IMR-90 (cell line): ENCODE measurements at places on chromosomes 4 and X.

GRCh38 chr4:46404981-46405380 lies 15.1 kb upstream of the GABRA2 start:
- DNase-seq = peak; percentile 59

GRCh38 chr4:123209436-123209835 lies 187.2 kb upstream of the SPRY1 start:
- no peak for DNase-seq

GRCh38 chrX:65948103-65948502 lies 91.8 kb downstream of the VSIG4 start:
- no peak for DNase-seq

- DNase-seq = no peak
Observed at GRCh38 chr4:99861120-99861905, 32.9 kb downstream of the LAMTOR3 start.

- no peak for DNase-seq
Observed at GRCh38 chrX:105116486-105116885, 104.0 kb downstream of the TEX13A start.

GRCh38 chrX:153906126-153906917 lies 1.8 kb downstream of the AVPR2 start:
- no peak for DNase-seq

DNA sequence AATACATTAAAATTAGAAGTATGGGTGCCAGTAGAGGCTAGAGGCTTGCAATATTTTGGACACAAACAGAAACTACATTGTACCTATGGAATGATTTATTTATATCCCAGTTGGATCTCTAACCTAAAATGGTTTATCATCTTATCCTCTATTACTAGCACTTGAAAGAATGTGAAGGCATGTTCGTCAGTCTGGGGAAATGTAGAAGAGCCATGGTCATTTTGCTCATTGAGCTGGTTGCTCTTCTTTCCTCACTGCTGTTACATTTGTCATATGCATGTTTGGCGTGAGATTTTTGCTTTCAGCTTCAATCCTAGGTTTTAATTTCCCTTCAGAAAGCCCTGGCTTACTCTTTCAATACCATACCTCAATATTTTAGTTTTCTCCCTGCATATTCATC lies 82.4 kb upstream of the MYOZ2 start:
- peak; percentile 53 for DNase-seq

- no peak for DNase-seq
Observed at GRCh38 chr4:138659812-138660316, 355.7 kb upstream of the NOCT start.

DNA sequence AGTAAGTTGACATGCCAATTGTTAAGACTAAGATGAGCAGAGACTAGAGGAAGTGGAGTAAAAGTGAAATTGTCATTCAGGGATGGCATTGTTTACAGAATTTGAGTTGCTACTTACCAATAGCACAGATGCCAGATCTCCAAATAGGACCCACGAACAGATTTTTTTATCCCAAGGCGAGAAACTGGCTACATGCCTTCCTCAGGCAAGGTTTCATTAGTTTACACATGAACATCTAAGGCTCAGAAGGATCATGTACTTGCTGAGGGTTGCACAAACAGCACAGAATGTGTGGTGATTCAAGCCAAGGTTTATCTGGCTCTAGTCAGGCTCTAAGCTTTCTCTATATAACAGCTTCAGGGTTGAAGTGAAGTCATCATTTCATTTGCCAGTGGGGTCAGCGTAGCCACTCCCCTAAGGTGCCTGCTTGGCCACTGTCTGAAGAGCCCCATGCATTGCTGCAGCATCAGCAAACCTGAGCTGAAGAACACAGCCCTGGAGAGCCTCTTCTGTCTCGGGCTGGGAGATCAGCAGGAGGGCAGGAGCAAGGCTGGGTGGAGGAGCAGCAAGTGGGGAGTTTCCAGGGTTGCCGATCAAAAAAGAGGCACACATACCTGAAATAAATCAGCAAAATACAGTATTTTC lies 193.0 kb upstream of the LCORL start:
- DNase-seq = no peak

DNA sequence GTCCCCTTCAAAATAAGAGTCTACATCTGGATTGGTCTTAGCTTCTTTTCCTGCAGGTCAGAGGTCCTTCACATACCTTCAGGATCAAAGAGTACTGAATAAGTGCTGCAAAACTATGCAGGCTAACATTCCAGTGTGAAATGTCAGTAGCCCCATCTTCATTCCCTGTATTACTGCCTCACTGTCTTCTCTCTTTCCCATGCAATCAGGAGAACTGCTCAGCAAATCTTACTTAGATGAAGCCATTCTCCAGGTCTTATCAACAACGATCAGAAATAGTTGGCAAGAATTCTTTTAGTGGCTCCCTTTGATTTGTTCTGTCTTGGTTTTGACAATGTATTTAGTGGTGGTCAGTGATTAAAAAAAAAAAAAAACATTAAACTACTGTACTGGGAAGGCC lies 26.0 kb upstream of the IQCM start:
- DNase-seq = no peak

DNA sequence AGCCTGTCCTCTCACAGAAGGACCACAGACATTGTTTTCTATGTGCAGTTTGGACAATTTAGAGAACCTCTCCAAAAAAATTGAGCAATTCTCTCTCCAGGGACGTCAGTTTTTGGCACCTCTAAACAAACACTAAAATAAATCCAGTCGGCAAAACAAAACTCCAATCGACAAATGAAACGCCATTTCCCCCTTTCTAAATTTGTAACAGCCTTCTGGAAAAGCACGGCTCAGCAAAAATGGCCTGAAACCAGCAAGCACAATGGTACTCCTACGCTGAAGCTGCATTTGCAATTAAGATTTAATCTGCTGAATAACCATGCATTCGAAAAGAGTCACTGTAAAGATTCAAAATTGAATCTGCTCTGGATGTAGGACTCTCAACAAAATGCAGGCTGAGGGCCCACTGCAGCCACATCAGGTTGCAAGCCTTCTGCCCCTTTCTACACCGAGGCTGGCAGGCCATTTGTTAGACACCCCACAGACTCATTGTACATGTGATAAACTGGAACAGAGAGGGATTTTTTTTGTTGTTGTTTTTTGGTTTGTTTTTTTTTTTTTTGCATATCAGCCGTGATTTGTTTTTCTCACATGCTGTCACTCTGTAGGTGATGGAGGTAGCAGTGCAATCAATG lies 79.9 kb upstream of the MAP3K15 start:
- no peak for DNase-seq

- DNase-seq = peak; percentile 80
Observed at GRCh38 chr4:57136281-57136680, 26.1 kb upstream of the IGFBP7 start.

DNA sequence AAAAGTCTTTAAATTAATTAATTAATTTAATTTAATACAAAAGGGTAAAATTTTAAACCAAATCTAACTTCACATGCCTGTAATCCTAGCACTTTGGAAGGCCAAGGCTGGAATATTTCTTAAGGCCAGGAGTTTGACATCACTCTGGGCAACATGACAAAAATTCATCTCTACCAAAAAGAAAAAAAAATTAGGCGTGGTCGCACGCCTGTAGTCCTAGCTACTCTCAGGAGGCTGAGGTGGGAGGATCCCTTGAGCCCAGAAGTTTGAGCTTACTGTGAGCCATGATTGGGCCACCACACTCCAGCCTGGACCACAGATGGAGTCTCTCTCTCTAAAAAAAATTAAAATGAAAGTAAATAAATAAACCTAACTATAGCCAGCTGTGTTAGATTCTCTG lies 39.2 kb upstream of the ANTXR2 start:
- peak; percentile 18 for DNase-seq

GRCh38 chr4:91373546-91373945 lies 930.2 kb upstream of the GRID2 start:
- DNase-seq = no peak

DNA sequence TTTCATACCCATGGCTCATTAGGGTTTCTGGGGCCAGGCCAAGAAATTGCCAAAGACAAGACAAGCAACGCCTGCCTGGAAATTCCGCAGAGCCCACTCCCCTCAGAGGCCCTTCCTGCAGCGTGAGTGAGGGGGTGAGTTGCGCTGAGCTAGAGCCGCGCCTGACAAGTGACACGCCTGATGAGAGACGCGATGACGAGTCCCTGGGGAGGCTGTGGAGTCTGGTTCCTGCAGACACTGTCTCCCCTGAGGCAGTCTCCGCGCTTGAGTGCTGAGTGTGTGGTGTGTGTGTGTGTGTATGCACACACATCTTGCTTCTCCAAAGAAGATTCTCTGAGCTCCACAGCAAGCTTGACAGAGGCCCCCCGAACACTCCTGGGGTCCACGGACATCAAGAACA lies 269.8 kb downstream of the BCOR start:
- no peak for DNase-seq

DNA sequence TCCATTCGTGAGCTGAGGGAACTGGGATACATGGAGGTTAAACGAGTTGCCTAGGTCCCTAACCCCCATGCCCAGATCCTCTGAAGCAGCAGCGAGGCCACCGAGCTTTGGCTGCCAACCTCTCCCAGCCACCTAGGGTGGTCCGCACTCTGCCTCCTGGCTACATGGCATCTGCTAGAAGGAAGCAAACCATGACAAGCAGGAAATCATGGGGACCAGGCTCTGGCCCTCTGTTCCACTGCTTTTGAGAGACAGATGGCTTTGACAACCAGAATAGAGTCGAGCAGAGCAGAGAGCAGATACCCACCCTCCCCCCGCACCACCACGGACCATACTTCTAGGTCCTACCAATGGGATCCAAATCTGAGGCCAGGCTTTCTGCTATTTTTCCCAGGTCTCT lies 37.5 kb upstream of the NKRF start:
- DNase-seq = no peak

- peak; percentile 70 for DNase-seq
Observed at GRCh38 chr4:113756005-113756410, 5.5 kb downstream of the CAMK2D start.

DNA sequence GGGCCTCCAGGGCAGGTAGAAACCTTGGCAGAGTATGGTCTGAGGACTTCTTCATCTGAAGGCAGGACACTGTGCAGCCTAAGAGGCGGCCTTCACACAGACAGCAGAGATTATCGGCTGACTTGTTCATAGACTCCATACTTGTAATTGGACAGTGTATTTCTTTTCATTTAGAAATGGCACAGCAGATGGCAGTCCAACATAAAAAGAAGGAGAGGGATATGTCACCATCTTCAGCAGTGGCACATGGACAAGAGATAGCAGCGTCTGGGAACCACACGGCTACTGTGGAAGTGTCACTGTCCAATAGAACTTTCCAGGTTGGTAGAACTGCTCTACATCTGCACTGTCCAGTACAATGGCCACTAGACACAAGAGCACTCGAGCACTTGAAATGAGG lies 21.7 kb upstream of the GEMIN8 start:
- DNase-seq = no peak

DNA sequence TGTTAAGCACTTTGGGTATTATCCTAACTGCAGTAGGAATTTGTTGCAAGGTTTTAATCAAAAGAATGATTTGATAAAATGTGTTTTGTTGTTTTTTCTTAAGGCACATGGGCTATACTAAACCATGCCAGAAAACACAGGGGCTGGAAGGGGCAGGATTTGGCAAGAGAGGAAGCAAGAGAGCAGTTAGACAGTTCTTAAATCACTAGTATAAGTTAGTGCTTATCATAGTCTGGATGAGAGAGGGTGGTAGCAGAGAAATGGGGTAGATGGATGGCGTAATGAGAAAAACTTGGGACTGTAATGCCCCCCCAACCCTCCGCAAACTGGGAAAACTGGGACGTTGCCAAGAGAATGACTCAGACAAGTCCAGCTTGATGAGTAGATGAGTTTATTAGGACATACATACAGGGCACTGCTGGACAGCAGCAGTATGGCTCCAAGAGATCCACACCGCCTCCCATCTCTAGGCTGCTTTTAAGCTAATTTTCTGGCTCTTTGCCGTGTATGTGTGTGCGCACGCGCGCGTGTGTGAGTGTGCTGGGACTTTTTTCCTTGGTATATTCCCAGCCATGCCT lies 151.5 kb downstream of the PDLIM5 start:
- peak; percentile 96 for DNase-seq

GRCh38 chr4:153564630-153565525 lies 98.7 kb downstream of the TMEM131L start:
- peak; percentile 60 for DNase-seq

- DNase-seq = no peak
Observed at GRCh38 chr4:37008199-37008598, 236.3 kb upstream of the NWD2 start.

DNA sequence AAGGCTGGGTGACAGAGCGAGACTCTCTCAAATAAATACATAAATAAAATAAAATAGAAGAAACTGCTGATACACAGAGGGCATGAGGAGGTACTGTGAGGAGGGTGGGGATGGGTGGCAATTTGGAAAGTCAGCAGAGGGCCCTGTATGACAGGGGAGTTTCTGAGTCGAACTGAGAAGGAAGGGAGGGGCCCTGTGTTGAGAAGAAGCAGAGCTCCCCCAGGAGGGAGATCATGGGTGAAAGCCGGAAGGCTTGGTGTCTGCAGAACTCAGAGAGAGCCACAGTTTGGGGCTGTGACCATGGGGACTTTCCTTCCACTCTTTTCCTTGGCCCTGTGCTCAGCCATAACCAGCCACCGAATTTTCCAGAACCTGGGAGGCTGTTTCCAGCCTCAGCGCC lies 24.8 kb upstream of the AFAP1 start:
- no peak for DNase-seq

GRCh38 chr4:11326021-11326420 lies 102.7 kb downstream of the HS3ST1 start:
- no peak for DNase-seq

DNA sequence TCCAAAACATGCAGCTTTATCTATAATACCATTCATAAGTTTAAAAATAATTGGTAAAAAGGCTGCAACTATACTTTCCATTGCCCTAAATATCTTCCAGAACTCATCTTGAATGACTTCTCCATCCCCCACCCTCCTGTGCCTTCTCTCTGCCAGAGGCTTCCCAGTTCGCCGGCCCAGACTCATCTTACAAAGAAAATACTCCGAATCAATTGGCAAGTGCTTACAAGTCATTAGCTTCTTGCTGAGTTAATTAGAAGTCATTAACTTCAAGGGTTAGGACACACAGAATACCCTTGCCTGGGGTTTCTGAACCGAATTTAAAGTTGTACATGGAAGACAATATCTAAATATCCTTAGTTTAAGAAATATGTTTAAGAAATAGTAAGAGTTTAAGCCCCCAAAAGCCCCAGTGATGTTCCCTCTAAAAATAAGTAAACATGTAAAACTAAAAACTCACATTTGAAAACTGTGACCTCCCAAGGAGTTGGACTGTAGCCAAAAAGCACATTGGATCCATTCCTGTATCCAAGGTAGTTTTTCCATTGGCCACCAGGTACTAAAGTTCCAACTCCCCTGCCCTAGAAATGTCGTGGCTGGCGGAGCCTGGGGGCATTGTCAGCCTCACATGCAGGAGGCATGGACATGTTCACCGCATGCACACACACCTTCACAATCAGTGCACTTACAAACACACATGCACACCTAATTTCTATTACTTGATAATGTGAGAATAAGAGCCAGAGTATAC lies 535.2 kb upstream of the FAT1 start:
- DNase-seq = no peak

DNA sequence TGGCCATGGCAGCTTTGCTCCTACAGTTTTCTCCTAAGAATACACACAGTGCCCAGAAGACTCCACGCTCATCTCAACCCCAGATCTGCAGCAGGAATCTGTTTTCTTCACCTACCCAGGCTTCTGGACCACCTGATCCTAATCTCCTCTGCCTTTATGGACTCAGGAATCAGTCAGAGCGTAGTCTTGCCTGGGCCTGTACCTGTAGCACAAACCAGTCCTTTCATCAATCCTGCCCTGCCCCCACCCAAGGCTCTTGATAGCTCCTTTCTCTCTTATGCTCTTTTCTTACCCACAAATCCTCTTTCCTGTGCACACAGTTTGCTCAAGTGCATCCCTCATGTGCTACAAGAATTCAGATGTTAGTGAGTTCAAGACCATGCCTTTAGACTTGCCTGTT lies 89.7 kb downstream of the ZNF718 start:
- DNase-seq = no peak
